Stimulated activated CD4-positive, alpha-beta T cell treated with anti-CD3 and anti-CD28 coated beads, Interleukin-15, amount 100 ng/mL, for 1 hour (primary cell): ENCODE measurements at places on chromosomes 3 and 15.

GRCh38 chr3:191379446-191379845, 49.1 kb upstream of the UTS2B start:
- DNase-seq = no peak

DNA sequence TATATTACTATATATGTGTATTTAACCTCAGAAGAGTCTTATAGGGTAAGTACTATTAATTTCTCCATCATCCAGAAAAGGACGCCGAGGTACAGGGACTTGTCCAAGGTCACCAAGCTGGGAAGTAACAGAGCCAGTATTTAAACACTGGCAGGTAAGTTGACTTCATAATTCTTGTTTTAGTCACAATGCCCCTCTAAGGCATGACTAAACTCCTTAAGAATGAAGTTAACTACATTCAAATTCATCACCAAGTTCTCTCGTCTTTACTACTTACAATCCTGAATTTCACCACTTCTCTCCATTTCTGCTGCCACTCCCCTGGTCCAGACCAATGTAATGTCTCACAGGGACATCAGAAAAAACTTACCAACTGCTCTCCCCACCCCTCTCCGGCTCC, 312.1 kb downstream of the GRM7 start:
- no peak for DNase-seq

DNA sequence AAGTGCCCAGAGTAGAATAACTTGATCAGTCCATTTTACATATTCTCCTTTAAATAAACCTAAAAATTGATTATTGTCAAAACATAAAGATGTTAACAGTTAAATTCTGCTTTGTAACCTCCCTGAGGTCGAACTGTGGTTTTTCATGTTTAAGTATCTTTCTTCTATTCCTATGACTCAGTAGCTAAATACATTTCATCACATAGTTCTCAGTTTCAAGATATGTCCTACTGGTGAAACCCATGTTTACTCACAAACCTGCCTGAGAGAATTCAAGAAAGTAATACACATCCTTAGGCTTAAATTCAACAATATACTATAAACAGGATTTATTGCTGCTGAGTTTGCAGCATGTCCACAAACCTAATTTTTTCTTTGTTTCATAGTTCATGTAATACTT, 692.9 kb downstream of the ZPLD1 start:
- no peak for DNase-seq

DNA sequence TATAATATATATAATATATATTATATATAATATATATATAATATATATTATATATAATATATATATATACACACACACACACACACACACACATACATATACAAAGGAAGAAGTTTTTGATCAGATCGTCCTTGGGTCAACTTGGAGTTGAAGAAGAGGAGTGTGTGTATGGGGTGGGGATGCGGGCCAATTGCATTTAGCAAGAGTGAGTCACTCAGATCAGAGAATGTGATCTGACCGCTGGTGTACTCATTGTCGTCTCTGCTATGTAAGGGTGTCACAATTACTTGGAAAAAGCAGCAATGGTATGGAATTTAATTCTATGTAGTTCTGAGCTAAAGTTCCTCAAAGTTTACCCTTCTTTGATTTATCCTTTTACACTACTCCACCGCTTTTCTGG, 4.6 kb upstream of the VGLL3 start:
- DNase-seq = no peak

- DNase-seq = no peak
Observed at GRCh38 chr15:80693682-80694610, 1.2 kb upstream of the ABHD17C start.
